Left lung (tissue), 14 donors: ENCODE measurements at places on chromosomes 3 and 15. TPM values are rescaled to one million over a fixed set of nuclear protein-coding genes. Genes with fewer than 3 reads are reported as not detected.

Gene EXOG
- polyA plus RNA-seq: 19.2 TPM

- no peak for DNase-seq
These were observed 18.5 kb upstream of the ZNF609 start for GRCh38 chr15:64441852-64442251.

DNA sequence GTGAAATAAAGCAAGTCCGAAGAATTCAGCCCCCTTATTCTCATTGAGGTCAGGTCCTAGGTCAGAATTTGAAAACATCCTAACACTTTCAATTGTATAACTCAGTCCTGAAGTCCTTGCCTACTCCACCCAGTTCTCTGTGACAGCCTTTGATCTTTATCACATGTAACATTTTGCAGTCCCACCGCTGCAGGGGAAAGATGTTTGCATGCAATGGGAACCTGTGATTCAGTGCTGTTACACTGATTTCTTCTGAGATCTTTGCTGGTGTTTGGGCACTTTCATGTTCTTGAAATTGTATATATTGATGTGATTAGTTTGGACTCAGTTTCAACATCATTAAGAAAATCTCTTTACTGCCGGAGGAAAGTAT is 18.0 kb upstream of the SECISBP2L start:
- no peak for DNase-seq

Gene EPB42
- polyA plus RNA-seq: 1.8 TPM

DNA sequence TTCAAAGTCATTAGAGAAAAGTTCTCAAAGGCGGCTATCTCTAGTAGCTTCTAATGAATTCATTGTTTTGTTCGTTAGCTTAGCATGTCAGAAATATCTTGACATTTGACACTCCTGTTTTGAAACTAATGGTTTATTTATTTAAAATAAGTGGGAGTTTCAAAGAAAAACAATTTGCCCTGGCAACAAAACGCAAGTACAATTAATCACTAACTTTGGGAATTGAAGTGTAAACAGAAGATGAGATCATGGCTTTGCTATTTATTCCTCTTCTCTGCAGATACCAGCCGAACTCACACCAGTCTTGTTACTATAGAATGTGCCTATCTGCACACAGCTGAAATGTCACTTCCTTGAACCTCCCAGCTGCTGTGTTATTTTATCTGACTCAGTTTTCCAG is 27.5 kb downstream of the MASP1 start:
- no peak for DNase-seq
